ENCODE measurements at places on chromosomes 7 and 10.

DNA sequence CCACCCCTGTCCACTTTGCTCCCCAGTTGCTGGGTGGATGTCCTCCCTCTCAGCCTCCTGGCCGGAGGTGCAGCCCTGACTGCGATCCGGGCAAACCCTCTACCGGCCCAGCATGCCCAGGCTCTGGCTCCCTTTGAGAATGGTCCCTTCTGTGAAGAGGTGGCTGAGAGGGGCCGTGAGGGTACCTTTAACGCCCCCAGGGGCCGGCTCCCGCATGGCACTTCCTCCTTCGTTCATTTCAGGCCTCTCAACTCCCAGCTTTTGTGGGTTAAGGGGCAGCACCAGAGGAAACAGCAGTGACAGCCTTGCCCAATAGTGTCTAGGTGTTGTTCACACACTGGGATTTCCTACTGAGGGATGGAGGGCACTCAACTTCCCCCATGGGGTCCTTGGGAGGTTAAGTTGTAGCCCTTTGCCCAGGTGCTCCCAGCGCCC, 33.2 kb upstream of the HABP2 start:
- DNase-seq, result no peak

GRCh38 chr10:31659665-31660064, 269.0 kb downstream of the ARHGAP12 start:
- no peak for DNase-seq

DNA sequence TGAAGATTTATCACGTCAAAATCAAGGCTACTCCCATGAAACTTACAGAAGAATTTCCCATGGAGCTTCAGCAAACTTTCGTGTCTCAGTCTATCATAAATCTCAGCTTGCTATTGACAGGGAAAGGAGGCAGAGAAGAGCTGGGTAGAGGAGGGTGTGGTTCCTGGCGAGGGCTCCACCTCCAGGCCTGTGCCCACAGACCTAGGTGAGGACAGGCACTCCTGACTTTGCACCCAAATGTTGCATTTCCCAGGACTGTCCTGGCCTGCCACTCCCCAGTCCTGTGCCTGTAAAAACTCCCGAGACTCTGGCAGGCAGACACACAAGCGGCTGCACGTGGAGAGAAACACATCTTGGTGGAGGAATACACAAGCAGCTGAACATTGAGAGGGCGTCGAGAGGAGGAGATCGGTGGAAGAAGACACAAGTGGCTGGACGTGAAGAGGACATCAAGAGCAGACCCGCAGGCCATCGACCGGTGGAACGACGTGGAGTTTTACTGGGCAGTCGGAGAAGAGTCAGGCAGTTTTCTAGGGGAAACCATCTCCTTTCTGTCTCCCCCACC, 145.1 kb downstream of the CTNNA3 start:
- DNase-seq, result no peak

DNA sequence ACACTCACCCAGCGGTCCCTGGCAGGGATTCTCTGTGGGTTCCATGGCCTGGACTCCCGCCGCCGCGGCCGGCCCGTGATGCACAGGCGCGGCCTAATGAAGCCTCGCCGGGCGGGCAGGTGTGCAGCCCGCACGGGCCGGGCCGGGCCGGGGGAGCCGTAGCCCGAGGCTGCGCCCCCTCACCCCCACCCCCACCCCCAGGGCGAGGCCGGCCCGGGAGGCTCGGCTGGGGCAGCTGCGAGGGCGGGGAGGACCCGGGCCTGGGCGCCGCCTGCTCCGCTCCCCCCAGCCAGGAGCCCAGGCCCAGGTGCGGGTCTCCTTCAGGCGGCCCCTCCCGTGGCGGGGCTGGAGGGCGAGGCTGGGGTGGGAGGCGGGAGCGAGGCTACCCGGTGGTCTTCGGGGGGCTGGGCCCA, at the start of gene NOBOX:
Gene NOBOX, minus strand, starts transcription at position 45 of the 413 bp plus-strand sequence.
- DNase-seq, result no peak

DNA sequence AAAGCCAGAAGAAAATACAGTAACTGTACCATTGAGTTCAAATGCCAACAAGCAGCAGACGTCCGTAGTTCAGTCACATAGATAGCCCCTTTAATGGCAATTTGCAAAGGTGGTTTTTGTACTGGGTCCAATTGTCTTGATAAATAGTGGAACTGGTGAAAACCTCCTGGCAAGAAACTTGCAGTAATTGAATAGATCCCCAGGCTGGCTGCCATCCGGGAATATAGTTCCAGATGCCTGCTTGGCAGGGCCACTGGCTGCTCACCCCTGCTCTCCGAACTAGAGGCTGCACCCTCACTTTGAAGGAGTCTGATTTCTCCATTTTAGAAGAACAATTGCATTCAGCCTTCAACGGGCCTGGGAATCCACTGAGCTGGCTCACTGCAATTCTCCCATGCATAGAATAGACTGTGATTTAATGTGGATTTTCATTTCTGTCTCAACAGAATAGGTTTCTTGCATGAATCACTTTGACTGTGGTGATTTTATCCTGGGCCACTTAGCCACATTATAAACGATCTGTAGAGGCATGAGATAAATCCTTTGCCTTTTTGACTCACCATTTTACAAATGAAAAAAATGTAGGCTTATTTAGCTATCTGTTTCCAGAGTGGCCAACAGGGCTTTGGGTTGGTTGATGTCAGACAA, 35.9 kb upstream of the ELMO1 start:
- no peak for DNase-seq

DNA sequence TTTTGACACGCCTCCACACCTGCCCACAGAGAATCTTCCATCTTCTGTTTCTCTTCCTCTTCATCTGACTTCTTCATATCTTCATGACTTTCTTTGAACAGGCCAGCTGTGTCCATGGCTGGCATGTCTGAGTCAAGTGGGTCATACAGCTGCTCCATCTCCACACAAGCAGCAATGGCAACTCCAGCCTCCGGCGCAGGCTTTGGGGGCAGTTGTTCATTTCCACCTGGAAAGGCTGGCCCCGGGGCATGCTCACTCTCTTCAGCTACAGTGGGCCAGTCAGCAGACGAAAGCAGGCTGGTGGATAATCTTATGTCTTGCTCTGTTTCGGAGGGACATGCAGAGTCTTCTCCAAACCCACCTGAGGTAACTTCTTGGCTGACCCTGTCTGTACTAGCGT, 155.6 kb upstream of the TARP start:
- no peak for DNase-seq

GRCh38 chr7:30382607-30383006, 96.0 kb downstream of the NOD1 start:
- no peak for DNase-seq

DNA sequence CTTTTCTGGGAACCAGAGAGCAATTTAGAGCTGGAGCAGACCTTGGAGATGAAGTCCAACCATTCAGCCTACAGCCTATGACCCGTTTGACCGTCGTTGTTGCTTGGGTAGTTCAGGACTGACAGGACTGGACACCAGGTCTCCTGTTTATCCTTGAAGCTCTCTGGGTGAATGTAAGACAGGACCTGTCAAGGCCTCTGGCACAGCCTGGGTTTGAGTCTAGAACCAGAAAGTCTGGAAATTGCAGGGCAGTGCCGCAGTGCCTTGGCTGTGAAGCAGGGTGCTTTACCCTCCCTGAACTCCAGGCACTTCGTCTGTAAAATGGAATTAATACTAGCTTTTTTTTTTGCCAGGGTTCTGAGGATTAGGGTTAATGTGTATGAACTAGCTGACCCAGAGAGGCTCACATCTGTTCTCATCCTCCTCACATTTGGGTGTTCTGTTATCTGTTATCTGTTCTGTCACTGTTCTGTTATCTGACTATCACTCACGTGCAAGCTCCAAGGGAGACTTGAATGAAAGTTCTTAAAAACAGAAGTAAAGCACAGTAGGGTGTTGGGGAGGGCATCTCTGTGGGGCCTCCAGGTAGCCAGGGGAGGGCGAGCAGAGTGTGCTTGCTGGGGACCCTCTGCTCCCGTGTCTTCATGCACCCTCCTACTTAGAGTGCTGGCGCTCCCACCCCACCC, 9.9 kb downstream of the BLVRA start:
- no peak for DNase-seq

- no peak for DNase-seq
Measured at GRCh38 chr7:80098795-80099194, 35.8 kb upstream of the GNAI1 start.

DNA sequence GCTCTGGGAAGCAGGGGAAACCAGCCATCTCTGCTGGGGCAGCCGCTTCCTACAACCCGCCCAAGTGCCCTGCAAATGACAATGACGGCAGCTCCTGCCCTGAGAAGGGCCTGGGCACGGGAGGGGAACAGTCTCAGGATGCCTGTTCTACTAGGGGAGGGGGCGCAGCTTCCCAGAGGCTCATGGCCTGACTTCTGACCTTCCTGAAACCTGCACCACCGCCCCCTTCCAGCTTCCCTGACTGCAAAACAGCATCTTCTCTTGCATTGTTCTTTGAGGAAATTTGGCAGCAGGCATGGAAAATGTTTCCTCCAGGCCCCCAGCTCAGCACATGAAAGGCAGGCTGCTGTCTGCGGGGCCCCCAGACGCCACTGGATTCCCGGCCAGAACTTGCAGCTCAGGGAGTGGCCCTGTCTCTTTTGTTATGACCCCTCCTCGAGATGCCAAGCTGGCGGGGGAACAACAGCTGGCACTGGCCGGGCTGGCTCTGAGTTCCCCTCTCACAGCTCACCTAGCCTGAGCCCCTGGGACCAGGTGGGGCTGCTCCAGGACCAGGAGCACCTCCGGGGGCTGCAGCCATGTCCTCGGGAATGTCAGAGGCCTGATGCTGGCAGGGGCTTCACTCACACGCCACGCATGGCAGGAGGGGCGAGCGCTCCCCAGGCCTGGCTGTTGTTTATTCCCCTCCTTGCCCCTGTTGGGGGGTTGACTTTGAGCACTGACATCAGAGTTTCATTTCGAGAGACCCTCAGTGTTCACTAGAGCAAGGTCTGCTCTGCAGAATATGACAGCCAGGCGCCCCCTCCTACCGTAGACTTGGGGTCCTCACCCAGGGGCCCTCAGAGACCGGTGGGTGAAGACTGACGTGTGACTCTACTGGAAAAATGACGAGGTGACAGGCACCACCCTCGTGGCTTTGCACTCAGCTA, 62.7 kb downstream of the CALML3 start:
- no peak for DNase-seq

GRCh38 chr10:6877336-6877721, 297.3 kb upstream of the PRKCQ start:
- DNase-seq, result no peak

- no peak for DNase-seq
Measured at GRCh38 chr10:100710151-100710871, 35.1 kb upstream of the PAX2 start.

DNA sequence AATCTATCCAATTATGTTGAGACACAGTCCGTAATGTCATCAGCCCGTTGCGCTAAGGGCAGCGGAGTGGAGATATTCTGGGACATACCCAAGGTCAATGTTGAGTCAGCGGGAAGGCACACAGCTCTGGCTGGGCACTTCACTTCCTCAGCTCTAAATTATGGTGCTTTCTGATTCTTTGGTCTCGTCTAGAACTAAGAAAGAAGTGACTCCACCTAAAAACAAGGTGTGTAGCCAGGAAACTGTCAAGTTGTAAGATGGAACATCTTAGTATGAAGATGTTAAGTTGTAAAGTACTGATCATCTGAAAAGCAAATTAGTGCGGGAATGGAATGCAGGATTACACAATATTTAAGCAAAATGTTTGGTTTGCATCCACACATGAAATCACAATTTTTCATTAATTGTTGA, 43.1 kb downstream of the BAIAP2L1 start:
- peak; percentile 73 for DNase-seq

DNA sequence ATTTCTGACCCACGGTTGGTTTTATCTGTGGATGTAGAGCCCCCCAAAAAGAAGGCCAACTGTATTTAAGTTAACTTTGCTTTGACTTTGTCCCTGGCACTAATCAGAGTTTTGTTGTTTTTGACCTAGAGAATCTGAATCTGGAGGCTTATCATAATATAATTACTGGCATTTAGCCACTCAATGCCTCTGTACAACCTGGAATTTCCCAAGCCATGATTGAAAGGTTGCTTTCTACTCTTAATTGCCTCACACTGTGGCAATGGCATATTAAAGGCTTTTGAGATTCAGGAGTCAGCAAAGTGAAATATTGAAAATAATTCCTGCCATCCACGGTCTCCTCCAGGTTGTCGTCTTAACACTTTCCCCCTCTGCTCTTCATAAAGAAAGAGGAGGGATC, 205.2 kb upstream of the GHITM start:
- no peak for DNase-seq

DNA sequence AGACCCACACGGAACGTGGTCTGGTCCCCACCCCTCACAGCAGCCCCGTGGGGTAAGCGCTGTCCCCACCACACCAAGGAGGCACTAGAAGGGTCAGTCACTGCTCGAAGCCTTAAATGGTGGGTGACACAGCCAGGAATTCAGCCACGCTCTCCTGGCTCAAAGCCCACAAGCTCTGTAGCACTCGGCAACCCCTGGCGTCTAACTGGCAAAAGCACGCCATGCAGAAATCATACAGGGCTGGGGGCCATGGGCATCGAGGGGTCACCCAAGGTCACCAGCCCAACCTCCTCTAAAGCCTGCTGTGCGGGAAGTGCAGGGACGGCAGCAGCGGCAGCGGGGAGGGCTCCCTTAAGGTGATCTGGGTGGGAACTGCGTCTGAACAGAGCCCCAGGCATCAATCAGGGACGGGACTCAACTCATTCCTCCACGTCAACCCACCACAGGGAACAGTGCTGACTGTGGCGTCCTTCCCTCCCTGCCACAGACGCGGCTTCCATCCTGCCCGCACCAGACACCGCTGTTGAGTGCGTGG, 7.8 kb downstream of the GPER1 start:
- DNase-seq, result no peak

DNA sequence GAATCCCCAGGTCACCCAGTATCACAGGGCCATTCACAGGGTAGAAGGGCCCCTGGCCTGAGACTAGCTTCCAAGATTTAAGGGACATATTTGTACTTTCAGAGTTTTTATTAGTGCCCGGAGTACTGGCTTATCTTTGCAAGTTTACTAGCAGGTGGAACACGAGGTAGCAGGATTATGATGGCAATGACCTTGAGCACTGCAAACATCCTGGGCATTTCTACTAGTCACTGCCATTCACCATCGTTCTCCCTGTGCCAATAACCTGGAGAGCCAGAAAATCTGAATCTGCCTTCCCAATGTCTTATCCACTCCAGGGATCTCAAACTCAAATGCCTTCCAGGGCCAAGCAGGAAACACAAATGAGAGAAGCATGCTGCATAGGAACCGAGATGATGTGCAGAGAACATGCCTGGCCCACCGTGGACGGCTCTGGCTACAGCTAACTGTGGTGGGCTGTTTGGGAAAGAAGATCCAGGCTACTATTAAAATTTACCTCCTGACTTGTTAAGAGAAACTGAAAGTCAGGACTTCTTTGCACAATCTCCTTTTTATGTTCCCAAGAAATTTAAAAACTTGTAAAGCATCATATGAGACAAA, 16.7 kb downstream of the FAM53B start:
- DNase-seq, result no peak

DNA sequence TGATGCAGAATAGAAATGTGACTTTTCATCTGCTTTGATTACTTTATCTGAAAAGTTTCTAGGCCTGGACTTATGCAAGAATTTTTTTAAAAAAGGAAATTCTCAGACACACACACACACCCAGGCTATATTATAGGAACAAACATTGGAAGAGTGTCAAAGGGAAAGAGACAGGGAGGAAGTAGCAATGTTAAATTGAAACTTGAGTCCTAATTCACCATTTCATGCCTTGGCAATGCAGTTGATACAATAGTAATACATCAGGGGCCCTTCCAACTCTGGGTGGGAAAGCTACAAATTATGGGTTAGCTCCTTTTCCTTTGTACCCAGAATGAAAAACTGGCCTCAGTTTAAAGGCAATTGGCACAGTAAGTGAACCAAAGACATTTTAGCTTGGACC, 258.0 kb upstream of the LYZL1 start:
- no peak for DNase-seq

All from fibroblast of gingiva (primary cell).